ENCODE measurements at places on chromosomes 1 and 21.

DNA sequence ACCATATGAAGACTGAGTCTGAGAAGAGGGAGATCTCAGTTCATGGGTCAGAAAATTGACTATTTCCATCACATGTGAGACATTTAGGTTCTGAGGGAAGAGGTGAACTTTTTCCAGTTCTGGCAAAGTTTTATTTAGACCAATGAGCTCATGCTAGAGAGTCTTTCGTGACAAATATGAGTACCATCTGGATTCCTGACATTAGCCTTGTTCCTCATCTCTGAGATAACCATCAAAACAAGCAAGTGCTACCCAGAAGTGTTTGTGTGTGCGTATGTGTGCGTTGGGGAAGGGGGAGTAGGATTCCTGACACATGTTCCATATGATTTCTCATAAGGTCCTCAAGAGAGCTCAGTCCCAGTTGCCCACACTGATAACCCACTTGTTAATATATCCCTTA, 120.6 kb downstream of the FASLG start:
- DNase-seq: no peak

- no peak for DNase-seq
Measured at GRCh38 chr1:187721216-187721615, 892.5 kb downstream of the PLA2G4A start.

DNA sequence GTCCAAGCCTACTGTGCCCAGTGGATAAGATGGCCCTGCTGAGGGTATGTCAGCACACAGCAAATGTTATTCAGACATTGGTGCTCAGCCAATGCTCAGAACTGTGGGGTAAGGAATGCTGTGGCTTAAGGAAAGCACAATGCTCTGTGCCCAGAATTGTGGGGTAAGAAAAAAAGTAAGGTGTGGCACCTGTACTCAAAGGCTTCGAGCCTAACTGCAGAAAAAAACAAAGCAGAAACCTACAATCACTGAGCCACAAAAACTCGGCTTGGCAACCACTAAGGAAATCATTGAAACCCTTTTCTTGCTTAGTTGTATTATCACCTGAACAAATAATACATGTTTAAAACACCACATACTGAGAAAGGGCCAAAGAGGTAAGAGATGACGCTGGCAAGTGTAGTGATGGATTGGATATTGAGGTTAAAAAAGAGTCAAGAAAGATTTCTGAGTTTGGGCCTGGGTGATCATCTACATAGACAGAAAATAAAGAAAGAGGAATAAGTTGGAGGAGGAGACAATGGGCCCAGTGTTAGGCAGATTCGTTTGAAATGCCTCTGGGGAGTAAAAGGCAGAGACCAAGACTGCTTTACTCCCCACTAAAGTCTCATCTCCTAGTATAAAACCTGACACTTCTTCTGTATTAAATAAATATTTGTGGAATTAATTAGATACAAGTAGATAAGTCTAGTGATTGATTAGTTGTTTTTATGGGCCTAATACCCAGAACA, 25.9 kb upstream of the ATP1A1 start:
- peak; percentile 34 for DNase-seq

DNA sequence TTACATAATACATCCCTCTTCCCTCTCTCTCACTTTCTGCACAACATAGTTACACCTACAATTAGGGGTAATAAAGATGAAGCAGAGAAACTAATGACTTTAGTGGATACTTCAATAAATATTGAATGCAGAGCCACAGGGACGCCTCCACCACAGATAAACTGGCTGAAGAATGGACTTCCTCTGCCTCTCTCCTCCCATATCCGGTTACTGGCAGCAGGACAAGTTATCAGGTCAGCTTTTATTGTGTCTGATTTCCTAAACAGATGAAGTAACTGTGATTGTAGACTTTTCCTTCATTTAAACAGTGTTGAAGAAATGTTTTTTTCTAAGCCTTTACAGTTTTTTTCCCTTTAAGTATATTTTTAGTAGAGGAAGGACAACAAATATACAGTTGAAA, 281.6 kb downstream of the TPR start:
- no peak for DNase-seq

- DNase-seq: no peak
Measured at GRCh38 chr1:224212618-224213061, 29.6 kb downstream of the DEGS1 start.

GRCh38 chr21:31203431-31204054, 140.5 kb downstream of the TIAM1 start:
- DNase-seq: no peak

DNA sequence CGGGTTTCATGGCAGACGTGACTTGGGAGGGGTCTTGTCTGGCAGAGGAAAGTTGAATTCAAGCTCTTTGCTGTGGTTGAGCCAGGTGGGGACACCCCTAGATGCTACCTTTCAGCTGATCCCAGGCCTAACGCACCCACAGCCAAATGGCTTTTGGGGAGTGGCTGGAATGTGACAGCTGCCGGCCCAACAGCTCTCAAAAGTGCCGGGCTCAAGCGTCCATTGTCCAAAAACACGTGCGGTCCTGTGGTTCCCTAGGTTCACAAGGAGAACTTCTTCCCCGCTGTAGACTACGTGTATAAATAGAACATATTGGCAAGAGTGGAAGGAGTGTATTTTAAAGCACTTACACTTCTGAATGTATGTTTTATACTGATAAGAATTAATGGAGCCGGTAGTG, 87.1 kb upstream of the ARHGEF16 start:
- no peak for DNase-seq

DNA sequence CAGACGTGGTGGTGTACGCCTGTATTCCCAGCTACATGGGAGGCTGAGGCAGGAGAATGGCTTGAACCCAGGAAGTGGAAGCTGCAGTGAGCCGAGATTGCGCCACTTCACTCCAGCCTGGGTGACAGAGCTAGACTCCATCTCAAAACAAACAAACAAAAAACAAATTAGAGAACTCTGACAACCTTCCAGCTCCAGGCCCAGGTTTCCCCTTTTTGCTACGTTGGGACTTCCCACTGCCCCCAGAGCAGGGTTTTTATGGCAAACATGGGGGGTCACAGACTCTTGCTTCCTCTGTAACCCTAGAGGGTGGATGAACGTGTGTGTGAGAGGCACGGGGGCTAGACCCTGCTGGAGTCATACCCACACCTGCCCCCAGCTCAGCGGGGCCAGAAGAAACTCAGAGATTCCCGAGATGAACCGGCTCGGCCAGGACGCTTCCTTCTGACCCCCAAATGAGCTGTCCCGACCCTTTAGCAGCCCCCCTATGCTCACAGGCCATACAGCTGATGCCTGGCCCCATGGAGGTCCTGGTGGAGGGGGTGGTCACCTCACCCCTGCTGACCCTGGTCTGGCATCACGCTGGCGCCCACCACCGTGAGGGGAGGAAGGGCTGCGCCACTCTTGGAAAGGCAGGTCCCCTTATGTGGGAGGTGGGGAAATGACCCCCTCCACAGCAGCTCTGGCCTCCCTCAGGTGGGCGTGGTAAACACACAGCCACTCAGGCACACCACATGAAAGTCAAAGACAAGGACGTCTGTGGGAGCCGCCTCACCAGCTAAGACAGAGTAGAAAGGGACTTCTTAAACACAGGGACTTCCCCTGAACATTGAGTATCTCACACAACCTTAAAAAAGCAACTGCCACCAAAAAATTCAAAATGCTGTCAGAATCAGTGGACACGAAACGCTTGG, 7.1 kb downstream of the GPR157 start:
- DNase-seq: peak; percentile 56

Measured in CD4-positive, alpha-beta T cell treated with Interleukin-10 for 1 hour (primary cell).